ENCODE measurements at places on chromosomes 6 and 20. TPM values are rescaled to one million over a fixed set of nuclear protein-coding genes. Genes with fewer than 3 reads are reported as not detected.

Gene TPX2
- 14.8 TPM for total RNA-seq

Gene TNXB
- 64.4 TPM for total RNA-seq

Gene HUS1B
- total RNA-seq: 1.1 TPM

Gene ECT2L
- 0.10 TPM for total RNA-seq

Gene FILIP1
- 7.9 TPM for total RNA-seq

Gene HLA-DQA1
- 3.2 TPM for total RNA-seq

Gene PPP1R3D
- 5.3 TPM for total RNA-seq

Gene SNRNP48
- 13.8 TPM for total RNA-seq

Gene FRMD1
- total RNA-seq: 0.20 TPM

Gene OLIG3
- total RNA-seq: not detected

Gene GPR6
- total RNA-seq: not detected

Gene OPRL1
- 0.89 TPM for total RNA-seq
